ENCODE measurements at places on chromosomes 16 and 17.

DNA sequence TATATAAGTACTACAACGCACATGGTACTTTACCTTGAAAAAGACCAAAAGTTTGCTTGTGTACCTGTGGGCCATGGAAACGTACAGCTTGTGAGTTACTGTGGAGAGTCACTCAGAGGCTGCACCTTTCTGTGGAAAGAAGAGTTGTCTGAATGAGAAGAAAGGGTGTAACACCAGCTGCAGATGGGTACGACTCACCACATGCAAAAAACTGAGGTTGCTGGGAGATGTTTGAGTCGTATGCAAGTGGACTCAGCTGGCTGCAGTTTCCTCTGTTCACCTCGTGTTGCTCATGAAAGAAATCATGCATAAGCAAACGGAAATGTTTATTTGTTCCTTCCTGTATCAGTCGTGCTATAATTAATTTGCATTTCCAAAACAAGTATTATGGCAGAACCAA lies 22.4 kb upstream of the DYNLRB2 start:
- no peak for DNase-seq

- DNase-seq = peak; percentile 78
Measured at GRCh38 chr16:89422527-89422904, 67.8 kb downstream of the ANKRD11 start.

DNA sequence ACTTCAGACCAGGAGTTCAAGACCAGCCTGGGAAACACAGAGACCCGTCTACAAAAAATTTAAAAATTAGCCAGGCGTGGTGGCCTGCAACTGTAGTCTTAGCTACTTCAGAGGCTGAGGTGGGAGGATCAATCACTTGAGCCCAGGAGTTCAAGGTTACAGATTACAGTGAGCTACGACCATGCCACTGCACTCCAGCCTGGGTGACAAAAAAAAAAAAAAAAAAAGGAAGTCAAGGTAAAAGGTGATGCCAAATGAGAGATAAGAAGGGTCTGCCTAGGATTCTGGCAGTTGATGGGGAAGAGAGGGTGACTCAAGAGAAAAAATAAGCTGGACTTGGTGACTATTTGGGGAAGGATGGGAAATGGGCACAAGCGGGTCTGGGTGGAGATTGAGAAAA lies 32.5 kb downstream of the MYO18A start:
- no peak for DNase-seq

DNA sequence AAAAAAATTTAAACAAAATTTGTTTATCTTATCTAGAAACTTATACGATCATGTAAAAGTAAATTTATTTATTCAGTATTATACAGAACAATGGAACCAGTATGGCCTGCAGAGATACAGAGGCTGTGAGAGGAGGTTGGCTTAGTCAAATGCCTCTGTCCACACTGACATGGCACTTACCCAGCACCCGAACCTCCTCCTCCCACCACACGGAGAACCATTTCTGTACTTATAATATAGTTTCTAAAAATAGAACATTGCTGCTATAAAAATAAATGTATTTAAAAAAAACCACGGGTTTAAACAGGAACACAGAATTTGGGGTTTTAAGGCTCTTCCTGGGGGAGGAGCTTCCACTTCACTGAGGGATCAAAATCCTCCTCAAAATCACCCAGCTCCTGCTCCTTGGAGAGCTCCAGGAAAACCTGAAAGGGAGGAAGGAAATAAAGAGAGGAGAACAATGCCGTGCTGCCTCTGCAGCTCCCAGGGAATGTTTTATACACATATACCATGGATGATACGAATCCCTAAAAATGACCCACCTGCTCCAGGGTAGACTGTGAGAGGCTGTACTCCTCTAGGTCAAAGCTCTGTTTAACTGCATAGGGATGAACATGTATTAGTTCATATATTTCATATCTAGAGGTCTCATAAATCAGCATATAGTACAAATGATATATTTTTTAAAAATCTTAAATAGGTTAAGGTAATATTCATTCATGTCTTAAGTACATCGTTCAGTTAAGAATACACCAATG lies 87.3 kb downstream of the ABCA8 start:
- DNase-seq = no peak

GRCh38 chr17:77492446-77493237 lies 351.9 kb downstream of the SEC14L1 start:
- DNase-seq = peak; percentile 49

GRCh38 chr17:75488693-75489510 lies 26.4 kb downstream of the CASKIN2 start:
- no peak for DNase-seq

- no peak for DNase-seq
Measured at GRCh38 chr16:87560428-87561199, 41.7 kb upstream of the JPH3 start.

DNA sequence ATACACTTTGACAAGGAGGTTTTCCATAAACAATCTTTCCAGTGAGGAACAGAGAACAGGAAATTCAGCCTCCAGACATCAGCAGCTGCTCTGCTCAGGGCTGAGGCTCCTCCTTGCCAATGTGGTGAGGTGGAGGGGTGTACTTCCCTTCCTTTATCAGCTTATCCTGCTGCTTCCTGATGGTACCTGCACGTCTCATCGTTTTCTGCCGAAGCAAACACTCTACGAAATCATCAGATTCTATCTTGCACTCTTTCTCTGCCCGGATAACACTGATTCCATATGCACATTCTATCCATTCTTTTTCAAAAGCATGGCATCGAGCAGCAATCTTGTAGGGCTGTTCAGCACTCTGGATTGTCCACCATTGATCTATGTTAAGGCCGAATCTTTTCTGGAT lies 15.4 kb upstream of the SEZ6 start:
- DNase-seq = no peak

- DNase-seq = no peak
Measured at GRCh38 chr17:80755650-80756405, 211.2 kb downstream of the RPTOR start.

- DNase-seq = no peak
Measured at GRCh38 chr16:53734908-53735307, 31.0 kb downstream of the FTO start.

DNA sequence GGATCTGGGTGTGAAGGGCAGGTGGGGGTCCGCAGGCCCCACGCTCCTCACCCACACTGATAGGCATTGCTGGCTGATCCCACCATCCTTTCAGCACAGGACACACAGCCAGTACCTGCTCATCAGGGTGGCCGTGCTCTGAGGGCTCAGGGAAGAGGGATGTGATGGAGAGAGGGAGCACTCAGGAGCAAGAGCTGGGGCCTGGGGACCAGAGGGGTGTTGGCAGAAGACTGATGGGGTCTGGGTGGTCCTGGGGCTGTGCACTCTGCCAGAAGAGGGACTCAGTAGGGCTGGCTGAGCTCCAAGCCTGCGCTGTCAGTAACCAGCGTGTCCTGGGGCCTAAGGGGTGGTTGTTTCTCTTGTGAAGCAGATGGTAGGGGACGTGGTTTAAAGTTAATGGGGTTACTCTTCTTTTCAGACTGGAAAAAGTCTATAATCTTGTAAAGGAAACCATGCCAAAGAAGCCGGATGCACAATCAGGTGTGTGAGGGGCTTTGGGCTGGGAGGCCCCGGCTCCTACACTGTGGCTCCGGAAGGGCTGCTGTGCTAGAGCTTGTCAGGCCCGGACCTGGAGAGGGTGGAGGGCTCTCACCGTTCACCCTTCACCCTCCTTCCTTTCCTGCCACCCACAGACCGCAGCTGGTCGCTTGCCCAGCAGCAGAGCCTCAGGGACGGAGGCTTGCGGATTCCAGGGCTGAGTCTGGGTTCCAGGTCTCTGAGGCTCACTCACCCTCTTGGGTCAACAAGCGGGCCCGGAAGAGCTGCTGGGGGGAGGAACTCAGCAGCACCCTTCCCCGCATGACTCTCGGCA lies 27.8 kb downstream of the POLR3E start:
- DNase-seq = no peak

DNA sequence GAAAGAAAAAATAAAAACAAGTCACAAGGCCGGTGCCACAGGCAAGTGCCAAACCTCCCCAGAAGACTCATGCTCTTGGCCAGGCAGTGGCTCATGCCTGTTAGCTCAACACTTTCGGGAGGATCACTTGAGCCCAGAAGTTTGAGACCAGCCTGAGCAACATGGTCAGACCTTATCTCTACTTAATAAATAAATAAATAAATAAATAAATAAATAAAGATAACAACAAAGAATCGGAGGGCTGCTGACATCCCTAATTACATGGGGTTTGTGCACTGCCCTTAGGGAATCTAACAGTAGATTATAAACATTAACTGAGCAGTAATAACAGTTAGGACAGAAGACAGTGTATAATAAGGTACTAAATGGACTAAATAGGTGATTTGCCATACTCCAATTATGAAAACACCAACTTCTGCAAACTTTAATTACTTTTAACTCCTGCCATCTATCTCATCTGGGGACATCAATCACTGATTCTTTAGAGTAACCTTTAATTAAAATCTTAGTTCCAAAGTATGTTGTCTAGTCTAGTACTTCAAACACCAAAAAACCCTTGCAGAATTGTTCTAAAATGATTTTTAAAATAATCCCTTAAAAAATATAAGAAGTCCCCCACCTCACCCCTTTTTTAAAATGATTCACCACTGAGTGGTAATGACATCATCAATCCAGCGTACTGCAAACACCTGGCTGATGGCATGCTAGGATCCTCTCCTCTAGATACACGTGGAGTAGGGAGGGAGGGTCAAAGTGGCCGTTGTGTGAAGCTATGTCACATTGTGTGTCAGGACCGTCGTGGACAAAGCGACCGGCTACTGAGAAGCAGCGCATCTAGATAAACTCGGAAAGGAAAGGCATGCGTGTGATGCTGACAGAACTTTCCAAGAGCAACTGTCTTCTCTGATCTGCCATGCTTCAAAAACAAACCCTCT lies 28.5 kb downstream of the CYTH1 start:
- peak; percentile 44 for DNase-seq

DNA sequence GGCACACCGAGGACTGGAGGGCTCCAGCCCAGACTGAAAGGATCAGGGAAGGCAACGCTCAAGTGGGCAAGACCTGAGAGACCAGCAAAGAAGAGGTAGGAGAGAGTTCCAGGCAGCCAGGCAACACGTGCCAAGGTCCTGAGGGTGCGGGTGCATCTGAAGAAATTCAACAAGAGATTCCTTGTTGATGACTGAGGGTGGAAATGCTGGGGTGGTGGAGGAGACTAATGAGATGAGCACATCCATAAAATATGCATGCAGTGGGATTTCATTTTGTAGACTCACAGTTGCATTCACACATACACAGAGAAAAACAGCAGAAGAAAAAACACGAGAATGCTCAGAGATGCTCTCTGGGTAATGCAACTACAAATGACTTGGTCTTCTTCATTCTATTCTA lies 154.8 kb upstream of the FOXF1 start:
- DNase-seq = no peak

DNA sequence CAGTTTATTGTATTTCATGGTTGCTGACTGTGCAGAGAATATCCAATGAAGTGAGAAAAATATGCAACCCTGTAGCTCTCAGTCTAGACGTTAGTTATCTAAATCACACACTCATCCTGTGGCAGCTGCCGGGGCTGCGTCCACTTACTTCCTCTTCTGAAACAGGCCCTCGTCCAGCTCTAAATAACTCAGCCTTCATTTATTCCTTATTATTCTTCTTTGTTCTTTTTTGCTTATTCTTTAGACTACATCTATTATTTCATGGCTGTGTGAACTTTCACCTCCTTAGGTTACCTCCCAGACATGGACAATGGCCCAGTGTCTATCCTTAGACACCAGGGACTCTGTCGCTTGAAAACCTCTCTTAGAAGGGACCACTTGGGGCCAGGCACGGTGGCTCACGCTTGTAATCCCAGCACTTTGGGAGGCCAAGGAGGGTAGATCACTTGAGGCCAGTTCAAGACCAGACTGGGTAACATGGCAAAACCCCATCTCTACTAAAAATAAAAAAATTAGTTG lies 3.4 kb upstream of the THUMPD1 start:
- no peak for DNase-seq

DNA sequence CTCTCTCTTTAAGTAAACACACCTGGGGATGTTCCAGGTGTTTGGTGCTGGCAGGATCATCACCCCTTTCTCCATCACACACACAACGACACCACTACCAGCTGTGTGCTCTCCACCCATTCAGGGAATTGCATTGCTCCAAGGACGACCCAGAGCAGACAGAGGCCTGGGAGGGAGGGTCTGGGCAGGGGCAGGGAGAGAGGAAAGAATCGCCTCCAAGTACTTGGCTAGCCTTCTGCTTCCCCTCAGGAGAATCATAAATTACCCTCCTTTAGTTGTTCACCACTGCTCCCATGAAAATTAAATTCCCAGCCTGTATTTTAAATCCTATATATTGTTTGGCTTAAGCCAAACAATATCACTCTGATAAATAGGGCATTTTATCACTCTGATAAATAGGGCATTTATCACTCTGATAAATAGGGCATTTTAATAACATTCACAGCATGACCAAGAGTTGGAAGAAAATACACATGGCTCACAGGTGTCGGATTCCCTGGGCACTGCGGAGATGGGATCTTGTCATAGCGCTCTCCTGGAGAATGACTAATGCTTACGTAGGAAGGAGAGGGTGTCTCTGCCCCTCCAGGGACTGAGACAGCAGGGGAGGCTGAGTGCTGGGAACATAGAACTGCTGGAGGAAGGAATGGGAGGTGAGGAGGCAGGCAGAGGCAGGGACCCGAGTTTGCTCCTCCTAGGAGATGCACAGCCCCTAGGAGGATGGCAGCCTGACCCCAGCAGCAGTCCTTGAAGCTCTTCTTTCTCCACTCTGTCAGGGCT lies 673.6 kb downstream of the HS3ST4 start:
- no peak for DNase-seq

DNA sequence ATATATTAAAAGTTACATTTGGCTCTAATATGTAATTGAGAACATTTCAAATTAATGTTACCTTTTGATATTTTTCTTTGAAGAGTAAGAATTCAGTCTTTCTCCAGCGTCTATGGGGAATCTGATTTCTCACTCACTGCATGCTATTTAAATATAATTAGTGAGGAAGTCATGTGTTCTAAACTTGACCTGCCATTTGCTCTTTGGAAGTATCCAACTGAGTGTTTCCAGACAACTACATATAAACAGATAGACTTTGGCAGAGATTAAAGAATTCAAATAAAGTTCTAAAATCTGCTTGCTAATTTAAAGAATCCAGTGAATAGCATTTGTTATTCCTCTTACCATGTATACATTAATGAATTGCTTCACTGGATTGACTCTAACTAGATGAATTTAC lies 23.5 kb downstream of the OMG start:
- no peak for DNase-seq

GRCh38 chr17:34257299-34257985 lies 2.4 kb downstream of the CCL2 start:
- DNase-seq = no peak

GRCh38 chr17:80394629-80395216 lies 20.2 kb upstream of the ENDOV start:
- DNase-seq = no peak

- DNase-seq = no peak
Measured at GRCh38 chr17:61383689-61384201, 15.9 kb upstream of the TBX2 start.

- no peak for DNase-seq
Measured at GRCh38 chr16:23754594-23755483, at the start of gene CHP2. Gene CHP2 (plus strand): TSS chr16:23755026. CDS start chr16:23755050, 24 bp downstream.
